ENCODE measurements at places on chromosomes 1 and 21.

GRCh38 chr1:162560303-162561036 lies 1.1 kb upstream of the UAP1 start:
- no peak for DNase-seq

DNA sequence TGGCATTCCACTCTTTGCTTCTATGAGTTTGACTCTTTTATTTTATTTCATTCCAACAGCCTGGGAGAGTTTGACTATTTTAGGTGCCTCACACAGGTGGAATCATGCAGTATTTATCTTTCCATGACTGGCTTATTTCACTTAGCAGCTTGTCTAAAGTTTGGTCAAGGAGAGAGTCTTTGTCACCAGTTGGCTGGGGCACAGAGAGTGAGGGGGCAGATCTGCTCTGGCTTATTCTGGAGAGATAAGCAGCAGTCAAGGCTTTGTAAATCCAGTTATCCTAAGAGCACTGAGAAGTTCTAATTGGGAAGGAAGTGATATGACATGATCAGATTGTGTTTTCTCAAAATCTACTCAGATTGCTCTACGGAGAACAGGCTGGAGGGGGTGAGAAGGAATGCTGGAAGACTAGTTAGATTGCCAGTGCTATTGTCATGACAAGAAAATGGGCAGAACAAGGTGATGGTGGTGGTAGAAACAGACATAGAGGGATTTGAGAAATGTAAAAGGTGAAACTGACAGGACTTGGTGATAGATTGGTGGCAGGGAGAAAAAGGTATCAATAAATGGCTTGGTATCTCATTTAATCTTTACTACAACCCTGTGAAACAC lies 12.1 kb upstream of the CTTNBP2NL start:
- no peak for DNase-seq

DNA sequence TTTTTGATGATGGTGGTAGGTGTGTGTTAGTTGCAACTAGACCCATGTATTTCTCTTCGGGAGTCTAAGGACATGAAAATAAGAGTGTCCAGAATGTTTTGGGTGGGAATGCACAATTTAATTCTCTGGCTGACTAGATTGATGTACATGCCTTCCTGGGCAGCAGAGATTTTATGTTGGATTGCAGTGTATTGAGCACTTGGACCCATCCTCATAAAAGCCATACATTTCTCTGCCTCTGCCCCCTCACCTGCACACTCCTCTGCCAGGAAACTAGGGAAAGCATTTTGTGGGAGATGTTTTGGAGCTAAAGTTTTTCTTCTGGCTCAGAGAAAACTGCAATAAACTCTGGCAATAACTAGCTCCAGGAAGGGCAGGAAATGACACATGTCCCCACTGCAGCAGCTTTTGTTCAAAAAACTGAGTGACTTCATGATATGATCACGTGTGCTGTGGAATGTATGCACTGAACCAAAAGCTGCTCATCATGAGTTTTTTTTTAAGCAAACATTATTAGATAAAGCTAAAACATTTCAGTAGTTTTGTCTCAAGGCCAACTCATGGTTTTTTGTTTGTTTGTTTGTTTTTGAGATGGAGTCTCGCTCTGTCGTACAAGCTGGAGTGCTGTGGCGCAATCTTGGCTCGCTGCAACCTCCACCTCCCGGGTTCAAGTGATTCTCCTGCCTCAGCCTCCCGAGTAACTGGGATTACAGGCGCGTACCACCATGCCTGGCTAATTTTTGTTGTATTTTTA lies 17.6 kb downstream of the RIT1 start:
- no peak for DNase-seq

DNA sequence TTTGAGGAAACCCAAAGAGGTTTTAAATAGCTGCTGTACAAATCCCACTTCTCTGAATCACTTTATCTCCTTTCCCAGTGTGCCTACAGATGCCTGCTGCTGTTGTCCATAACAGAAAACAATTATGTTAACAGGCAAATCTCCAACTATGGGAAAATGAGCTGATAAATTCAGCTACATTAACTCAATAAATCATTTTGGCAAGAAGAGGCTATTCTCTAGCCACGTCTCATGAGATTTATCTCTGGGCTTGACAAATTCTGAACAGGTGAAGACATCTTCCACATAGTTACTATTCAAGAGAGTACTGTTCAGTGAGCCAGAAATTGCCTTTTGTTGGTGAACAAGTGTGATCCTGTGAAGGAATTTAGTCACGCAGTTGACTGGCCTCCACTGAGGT lies 327.1 kb upstream of the FMN2 start:
- no peak for DNase-seq

DNA sequence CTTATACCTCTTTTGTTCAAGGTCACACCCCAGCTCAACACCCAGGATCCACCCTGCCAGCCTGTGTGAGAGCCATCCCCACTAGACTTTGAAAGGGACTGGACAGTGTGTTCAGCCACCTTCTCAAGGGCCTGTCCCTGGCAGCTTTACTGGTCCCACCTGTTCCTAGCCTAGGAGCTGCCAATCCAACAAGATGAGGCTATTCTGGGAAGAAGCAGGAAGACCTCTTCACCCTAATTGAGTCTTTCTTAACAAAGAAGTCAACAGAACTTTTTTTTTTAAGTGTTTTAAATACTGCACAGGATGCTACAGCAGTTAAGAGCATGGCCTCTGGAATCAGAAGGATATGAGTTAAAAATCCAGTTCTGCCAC lies 95.8 kb upstream of the HOOK1 start:
- DNase-seq: no peak

GRCh38 chr21:44614961-44615391 lies 3.1 kb downstream of the KRTAP10-8 start:
- DNase-seq: no peak

DNA sequence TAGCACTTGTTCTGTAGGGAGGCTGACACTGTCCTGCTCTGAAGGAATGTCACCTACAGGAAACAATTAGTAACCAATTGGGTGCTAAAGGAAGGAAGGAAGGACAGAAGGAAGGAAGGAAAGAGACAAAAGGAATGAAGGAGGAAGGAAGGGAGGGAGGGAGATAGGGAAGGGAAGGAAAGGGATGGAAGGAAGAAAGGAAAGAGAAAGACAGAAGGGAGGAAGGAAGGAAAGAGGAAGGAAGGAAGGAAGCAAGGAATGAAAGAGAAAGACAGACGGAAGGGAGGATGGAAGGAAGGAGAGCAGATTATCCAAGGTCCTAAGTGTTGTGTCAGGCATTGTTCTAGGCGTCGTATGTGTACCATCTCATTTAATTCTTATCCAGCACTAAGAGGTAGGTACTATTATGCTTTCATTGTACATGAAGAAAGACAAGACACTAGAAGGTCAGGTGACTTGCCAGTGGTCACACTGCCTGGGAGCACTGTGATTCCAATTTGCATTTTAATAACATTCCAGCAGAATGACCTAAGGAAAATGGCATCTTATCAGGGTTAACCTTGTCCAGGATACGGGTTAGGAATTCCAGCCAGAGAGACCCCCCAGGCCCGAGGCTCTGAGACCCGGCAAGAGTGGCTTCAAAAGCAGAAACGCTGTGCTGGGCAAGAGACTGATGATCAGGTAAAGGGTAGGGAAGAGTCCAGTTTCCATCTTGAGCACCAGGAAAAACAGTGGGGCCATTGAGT lies 29.6 kb downstream of the CLIC6 start:
- no peak for DNase-seq

- DNase-seq: no peak
These were observed 138.7 kb downstream of the MIS18A start for GRCh38 chr21:32140151-32140550.

DNA sequence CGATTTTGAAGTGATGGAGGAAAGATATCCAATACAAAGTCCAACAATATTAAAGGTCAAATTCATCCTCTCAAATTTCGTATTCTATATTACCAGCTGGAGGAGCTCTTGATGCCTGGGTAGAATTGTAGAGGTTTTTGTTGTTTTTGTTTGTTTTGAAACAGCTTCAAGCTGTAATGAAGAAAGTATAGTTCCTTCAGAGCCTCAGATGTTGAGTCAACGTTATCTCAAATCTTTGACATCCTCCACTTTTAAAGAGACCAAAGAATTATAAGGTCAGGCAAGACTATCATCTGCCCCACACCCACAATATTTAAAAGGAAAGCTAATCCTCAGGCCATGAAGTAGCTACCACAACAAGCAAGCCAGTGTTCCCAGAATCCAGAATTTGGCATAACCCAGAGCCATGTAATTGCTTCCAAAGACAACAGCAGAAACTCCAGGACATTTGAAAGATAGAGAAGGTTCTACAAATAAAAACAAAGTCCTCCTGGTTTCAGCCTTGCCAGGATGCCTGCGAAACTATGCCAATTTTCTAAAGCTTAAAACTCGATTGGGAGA lies 24.9 kb downstream of the VAV3 start:
- no peak for DNase-seq

DNA sequence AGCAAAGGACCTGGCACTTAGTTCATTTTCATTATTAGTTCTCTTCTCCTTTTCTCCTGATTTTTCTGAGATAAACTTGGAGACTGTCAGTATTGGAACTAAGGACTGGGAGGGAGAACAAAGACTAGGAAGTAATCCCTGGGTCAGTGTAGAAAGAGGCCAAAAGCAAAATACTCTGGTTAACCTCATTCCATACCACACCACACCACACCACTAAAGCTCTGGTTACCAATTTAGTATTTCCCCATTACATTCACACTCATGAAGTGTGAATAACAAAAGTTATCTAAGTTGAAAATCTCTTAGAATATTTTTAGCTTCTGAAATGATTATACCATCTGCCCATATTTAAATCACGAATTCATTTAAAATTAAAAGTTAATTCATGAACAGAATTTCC lies 68.9 kb upstream of the DMRTA2 start:
- DNase-seq: no peak

DNA sequence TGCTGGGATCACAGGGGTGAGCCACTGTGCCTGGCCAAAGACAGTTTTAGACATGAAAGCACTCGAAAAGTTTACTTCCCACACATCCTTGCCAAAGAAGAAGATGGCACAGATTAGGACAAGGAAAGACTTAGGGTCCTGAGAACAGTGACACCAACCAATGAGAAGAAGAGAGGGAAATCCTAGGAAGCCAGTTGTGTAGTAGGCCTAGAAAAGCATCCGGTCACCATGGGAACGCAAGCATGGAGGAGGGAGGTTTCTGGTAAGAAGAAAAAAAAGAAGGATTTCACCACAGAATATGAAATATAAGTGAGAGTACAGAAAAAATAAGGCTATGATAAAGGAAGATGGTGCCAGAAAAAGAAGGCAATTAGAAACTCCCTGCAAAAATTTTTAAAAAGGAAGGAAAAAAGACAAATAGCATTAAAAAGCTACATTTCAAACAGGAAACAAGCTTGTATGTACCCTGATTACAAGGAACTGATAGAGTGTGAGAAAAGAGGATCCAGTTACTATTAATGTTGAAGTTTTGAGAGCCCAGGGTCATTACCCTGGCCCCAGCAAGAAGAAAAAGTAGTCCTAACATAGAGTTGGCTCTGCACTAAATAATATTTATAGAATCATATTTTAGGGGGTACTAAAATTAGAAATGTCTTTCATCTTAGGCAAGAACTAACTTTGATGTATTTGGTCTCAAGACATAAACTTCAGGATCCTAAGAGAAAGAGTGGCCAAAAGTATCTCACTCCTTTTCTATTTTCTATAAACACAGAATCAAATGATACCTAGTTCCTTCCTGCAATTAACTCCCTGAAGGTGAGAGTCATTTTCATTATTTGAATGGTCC lies 16.1 kb downstream of the DIPK1A start:
- no peak for DNase-seq

DNA sequence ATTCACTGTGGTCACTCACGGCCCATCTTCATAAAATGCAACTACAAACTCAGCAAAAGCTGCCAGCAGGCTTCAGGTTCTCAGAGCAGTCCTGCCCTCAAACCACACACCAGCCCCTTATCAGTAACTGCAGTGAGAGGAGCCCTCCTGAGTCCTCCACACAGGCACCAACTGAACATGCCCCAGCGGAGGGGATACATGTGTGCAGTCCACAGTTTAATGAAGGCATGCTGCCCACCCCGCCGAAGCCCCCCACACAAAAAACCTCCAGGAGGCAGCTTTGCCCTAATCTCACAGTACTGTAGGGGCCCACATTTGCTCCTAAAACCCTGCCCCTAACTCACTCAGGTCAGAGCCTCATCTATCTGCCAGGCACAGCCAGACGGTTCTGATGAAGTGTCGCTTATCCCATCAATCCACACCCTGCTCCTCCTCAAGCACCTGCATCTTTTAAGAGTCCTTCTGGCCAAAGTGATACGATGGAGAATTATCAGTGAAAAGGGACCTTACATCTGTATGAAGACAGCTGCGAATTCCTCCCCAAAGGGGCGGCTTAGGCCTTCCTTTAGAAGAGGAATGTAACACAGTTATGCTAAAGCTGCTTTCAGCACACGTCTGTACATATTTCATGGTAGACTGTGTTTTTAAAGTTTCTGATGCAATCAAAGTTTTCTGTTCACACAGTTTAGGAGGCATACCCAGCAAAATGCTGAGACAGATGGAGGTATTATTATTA lies 3.5 kb downstream of the ABCB10 start:
- no peak for DNase-seq

DNA sequence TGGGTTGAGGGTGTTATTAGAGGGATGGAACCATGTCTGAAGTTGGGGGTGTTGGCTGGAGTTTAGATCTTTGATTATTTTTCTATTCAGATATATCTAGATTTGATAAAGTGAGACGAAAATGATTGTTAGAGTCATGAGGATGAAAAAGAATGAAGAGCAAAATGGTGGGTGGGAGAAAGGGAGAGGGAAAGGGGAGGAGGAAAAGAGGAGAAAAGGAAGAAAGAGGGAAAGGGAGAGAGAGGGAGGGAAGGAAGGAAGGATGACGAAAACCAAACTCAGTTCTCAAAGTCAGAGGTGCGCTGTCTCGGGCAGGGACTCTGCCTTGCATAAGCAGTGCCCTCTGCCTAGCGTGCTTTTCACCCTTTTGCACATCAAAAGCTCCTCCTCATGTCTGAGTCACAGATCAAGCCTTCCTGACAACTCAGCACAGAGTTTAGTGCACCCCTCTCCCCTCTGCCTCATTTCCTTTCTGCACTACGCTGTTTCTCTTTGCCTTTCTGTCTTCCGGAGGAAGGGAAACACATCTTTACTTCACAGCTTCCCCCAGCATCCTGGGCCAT lies 225.8 kb upstream of the PROX1 start:
- no peak for DNase-seq

- DNase-seq: no peak
These were observed 27.0 kb upstream of the FMO2 start for GRCh38 chr1:171158096-171158495.

- DNase-seq: no peak
These were observed 6.0 kb downstream of the CADM3 start for GRCh38 chr1:159177272-159177907.

DNA sequence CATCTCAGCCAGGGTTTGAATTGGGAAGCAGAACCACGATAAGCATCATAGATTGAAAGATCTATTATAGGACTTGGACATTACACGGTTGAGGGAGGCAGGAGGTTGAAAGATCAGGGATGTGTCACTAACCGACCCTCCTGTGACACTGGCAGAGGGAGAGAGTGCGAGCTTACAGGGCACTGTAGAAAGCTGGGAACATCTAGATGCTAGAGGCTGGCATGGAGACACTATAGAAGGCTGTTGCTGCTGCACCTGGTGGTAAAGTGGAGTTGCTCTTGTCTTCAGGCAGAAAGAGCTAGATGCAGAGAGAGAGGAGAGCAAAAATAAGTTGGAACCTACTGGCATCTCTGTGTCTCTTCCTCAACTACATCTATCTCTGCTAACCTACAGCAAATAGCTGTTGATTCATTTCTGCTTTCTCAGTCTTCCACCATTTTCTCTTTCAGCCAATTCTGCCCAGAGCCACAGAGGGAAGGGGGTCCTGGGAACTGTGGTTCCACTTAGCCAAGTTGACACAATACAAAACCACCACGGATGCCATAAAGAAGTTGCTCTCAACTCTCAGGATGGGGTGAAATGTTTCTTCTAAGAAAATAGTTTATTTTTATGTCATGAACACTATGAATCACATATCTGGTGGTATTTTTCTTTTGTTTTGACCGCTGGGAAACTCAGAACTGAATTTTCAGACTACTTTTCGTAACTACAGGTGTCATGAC lies 155.9 kb downstream of the ZNF281 start:
- no peak for DNase-seq
